ENCODE measurements at places on chromosomes 4 and X.

DNA sequence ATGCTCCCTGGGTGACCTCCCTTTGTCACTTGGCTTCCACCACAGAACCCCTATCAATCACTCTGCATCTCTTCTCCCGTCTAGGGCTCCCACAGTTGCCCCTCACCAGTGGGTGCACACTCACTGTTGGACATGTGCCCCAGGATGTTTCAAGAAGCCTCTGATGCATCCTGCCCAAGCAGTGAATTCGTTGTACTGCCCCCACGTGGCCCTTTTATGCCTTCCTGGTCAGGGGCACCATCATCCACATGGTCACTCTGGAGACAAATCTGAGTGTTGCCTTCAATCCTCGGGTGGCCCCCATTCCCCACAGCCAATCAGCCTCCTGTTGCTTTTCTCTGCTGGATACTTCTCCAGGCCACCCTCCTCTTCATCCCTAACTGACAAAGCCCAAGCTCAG lies 12.2 kb downstream of the ITIH6 start:
- peak; percentile 56 for DNase-seq

DNA sequence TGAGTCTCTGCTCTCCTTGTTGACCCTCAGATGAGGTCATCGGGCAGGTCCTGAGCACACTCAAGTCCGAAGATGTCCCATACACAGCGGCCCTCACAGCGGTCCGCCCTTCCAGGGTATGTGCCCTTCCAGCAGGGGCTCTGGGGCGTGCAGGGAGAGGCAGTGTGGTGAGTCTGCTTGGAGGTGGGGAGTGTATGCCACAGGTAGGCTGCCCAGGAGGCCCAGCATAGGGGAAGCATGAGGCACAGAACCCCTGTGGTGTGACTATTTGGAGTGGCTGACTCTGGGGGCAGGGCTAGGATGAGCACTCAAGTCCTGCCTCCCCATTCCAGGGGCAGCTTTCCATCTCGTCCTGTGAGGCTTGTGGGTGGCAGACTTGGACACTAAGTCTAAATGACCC lies 3.3 kb upstream of the GDI1 start:
- no peak for DNase-seq

- DNase-seq, result no peak
Measured at GRCh38 chr4:139619644-139620043, 46.0 kb upstream of the MGST2 start.

GRCh38 chr4:98745366-98745765 lies 87.0 kb upstream of the TSPAN5 start:
- no peak for DNase-seq

DNA sequence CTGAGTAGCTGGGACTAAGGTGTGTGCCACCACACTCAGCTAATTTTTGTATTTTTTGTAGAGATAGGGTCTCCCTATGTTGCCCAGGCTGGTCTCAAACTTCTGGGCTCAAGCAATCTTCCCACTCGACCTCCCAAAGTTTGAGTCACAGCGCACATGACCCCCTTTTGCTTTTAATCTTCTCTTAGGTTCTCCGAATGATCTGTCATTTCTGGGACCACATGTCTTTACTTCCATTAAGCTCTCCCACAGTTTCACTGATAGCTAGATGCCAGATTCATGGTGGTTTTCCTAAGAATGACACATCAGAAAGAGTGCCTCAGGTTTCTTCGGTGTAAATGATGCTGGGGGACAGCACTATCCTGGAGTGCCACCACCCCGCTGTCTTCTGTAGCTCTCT lies 17.9 kb downstream of the PRKX start:
- no peak for DNase-seq

- DNase-seq, result no peak
Measured at GRCh38 chrX:40122487-40122886, 24.7 kb upstream of the BCOR start.
